ENCODE measurements at places on chromosomes 13 and 19.

DNA sequence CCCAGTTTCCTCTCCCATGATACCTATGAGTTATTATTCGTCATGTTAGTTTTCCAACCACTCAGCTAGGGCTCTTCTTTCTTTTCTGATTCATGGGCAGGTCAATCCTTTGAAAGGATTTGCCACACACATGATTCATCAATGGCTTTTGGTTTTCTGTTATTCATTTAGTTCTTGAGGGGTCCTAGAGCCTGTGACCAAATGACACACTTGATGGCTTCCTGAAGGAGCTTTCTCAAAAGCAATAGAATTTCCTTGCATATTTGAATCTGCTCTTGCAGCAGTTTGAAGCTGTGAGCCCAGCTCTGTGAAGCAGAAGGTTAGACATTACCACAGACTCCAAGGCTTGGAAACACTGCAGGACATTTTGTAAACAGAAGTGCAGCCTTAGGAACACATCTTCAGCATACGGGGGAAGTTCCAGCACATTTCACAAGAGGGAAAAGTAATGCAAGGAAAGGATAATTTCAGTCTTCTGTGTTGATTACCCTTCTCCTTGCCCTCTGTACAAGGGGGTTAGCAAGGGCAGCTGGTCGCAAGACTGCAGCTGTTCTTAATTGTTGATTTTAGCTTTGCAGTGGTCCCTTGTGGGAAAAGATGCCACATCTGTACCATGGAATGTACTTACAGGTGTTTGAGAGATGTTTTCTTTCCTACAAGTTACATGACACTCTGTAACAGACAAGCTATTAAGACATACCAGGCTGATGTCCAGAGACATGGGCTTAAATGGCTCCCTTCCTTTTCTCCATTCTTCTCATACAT, 338.6 kb downstream of the KCNRG start:
- DNase-seq: no peak

DNA sequence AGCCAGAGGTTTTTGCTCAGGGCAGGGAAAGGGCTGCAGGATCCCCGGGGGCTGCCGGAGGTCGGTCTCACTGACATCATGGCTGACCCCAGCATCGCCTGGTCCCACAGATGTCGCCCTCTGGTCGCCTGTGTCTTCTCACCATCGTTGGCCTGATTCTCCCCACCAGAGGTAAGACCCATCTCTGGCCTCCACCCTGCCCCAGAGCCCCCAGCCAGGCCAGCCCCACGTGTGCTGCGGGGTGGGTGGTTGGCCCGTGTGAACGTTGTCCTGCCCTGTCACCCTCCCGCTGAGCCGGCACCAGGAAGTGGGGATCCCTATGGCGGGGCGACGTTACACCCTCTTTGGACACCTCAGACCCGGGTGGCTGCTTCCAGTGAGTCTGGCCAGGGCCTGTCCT, 906 bp downstream of the FXYD5 start:
- no peak for DNase-seq

- no peak for DNase-seq
Observed at GRCh38 chr13:28707629-28708427, 10.9 kb downstream of the SLC46A3 start.

DNA sequence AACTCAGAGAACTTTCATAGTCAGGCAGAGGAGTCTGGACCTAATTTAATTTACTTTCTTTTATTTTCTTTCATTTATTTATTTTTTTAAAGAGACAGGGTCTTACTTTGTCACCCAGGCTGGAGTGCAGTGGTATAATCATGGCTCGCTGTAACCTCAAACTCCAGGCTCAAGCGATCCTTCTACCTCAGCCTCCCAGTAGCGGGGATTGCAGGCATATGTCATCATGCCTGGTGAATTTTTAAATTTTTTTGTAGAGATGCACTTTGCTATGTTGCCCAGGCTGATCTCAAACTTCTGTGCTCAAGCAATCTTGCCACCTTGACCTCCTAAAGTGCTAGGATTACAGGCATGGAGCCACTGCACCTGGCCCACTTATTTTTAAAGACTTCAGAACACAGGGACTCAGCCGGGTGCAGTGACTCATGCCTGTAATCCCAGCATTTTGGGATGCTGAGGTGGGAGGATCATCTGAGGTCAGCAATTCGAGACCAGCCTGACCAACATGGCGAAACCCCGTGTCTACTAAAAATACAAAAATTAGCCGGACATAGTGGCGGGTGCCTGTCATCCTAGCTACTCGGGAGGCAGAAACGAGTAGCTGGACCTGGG, 50.6 kb downstream of the KLF5 start:
- DNase-seq: no peak

DNA sequence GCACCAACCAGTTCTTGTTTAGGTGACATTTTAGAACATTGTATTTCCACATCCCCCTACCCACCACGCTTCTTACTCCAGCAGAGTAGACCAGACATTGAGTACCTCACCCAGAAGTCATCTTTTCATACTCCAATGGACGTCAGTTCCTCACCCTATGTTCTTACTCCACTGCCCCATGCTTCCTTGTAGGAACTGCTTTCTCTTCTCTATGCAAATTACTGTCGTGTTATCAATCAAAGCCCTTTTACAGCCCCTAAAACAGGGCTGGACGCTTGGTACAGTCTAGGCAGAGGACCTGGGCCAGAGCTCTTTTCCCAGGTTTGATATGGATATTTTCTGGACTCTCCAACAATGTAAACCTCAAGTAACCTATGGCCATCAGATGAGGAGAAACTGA, 58.2 kb downstream of the USP12 start:
- no peak for DNase-seq

DNA sequence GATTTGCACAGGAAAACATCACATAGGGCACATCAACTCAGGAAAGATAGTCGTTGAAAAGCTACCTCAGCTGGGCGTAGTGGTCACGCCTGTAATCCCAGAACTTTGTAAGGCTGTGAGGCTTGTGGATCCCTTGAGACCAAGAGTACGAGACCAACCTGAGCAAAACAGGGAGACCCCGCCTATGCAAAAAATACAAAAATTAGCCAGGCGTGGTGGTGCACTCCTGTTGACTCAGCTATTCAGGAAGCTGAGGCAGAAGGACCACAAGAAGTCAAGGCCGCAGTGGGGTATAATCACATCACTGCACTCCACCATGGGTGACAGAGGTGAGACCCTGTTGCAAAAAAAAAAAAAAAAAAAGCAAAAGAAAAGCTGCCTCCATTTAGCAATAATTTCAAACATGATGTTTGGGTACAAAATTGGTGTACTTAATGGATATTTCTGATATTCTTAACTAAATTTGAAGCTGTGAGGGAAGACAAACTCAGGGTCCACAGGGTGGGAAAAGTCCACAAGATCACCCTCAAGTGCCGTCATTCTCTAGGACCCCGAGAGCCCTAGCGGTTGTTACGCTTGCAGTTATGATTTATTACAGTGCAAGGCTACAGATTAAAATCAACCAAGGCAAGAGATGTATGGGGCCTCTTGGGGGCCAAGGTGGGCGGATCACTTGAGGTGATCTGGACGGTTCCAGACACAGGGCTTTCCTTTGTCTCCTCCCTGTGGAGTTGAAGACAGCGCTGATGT, 42.5 kb upstream of the LDLR start:
- DNase-seq: no peak

GRCh38 chr19:8255426-8256125, 46.4 kb downstream of the CERS4 start:
- no peak for DNase-seq

DNA sequence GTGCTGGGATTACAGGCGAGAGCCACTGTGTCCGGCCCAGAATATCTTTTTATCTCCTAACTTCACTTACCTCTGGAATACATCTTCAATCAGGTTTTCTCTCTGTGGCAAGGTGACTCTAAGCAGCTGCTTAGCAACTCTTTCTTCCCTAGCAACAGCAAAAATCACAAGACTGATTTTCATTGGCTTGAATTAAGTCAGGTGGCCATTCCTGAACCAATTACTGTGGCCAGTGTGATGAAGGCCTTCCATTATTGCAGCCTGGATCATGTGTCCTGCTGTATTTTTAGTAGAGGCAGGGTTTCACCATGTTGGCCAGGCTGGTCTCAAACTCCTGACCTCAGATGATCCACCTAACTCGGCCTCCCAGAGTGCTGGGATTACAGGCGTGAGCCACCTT, 9.0 kb upstream of the LTBP4 start:
- DNase-seq: no peak

DNA sequence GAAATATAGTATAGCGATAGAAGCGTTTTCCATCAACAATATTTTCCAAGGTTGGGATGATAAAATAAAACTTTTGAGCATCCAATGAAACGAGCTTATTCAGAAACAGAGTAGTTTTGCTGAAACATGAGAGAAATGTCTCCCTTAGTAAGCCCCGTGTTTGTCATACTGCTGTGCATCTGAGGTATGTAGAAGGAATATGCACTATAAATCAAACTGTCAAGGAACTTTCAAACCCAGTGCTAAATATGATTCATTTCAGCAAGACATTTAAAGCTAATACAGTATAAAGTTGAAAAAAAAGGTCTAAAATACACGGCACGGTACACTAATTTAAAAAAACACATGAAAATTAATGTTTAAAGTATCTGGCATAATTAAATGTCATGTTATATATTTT, 546.2 kb downstream of the SLITRK5 start:
- no peak for DNase-seq

DNA sequence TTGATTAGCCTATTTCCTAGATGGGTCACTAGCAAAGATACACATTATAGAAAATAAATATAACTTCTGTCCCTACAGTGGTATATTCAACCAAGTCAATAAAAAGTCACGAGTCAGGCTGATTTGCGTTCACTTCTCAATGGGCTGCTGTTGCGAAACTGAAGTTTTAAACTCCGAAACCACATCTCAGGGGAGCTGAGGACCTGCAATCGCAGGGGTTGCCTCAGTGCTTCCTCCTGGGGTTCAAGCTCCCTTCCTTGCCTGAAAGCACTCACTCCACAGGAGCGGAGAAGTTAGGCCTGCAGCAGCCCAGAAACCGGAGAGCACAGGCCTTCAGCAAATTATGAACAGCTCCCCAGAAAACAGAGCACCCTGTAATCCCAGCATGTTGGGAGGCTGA, 39.6 kb downstream of the RAB20 start:
- DNase-seq: no peak

GRCh38 chr13:79427883-79428282, 21.8 kb upstream of the RBM26 start:
- no peak for DNase-seq

- DNase-seq: no peak
Observed at GRCh38 chr13:22405891-22406290, 735.0 kb downstream of the FGF9 start.

GRCh38 chr19:1128106-1128505, 24.3 kb downstream of the GPX4 start:
- DNase-seq: no peak

- DNase-seq: no peak
Observed at GRCh38 chr13:46797501-46798237, 708 bp upstream of the ESD start.

DNA sequence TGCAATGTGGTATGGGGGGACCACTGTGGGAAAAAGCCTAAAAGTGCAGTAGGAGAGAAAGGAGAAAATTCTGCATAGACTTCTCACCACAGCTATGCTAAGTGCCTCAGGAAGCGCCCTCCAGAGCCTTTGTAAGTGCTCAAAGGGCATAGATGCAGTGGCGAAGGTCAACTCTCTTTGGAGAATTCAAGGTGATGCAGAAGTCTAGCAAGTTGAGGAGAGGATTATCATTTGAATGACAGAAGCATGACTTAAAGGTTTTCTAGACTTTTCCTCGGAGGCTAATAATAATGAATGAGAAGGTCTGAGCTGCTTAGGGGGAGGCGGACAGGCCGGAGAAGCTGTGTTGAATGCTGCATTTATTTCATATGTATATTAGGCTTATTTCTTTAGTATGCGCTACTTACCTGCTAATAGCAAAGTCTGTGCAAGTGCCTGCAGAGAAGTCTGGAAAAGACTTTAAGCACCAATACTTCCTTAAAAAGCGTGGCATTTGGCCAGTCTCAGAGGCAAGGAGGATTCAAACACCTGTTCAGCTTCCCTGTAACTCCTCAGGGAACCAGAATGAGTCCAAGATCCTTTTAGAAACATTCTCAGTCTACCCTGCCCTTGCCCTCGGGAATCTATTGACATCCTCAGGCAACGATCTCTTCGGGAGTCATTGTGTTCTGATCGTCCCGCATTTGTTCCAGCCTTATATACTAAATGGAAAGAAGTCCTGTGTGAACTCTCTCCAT, 56.2 kb downstream of the FLT1 start:
- DNase-seq: no peak

- no peak for DNase-seq
Observed at GRCh38 chr19:37979547-37980082, 72.6 kb downstream of the SIPA1L3 start.

Data from NCI-H2107 (cell line).